ENCODE measurements at places on chromosomes 13 and 19.

GRCh38 chr13:40094056-40094455, 438.6 kb downstream of the COG6 start:
- no peak for DNase-seq

GRCh38 chr13:75869981-75870380, 233.9 kb downstream of the LMO7 start:
- no peak for DNase-seq

GRCh38 chr13:74166261-74167004, 32.2 kb upstream of the KLF12 start:
- DNase-seq = no peak

- no peak for DNase-seq
Measured at GRCh38 chr19:24159707-24160106, 72.7 kb downstream of the ZNF254 start.

- DNase-seq = no peak
Measured at GRCh38 chr19:15810335-15810734, 5.1 kb downstream of the OR10H1 start.

- no peak for DNase-seq
Measured at GRCh38 chr13:44221657-44222056, 152.0 kb upstream of the SERP2 start.

DNA sequence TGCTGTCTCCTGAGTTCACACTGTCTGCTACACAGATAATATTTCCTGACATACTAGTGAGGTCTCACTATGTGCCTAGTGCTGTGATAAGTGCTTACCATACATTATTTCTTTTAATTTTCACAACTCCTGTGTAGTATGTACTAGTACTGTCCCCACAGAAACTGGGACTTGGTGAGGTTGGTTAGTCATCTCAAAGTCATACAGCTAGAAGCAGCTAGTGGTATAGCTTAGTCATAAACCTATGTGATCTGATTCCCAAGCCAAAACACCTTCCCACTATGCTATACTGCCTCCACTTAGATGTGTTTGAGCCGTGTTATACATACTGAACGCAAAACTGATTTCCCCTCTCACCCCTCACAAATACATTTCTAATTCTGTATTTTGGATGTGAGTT, 10.5 kb downstream of the MTMR6 start:
- DNase-seq = no peak

DNA sequence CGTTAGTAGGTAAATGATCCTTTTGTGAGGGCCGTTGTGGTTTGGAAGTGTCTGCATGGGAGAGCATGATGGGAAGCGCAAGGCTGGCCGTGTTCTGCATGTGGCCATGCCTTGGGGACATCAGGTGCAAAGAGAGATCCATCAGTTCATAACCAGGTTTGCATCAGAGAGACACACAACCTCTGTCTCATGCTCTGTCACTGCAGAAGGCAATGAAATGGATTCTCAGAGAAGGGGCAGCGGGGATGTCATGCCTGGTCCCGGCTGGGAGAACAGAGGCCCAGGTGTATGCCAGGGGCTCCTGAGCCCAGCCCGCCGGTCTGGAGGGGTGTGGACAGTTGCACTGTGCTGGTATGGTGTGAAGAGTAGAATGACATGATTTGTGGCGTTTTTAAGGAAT, 60.2 kb downstream of the GGACT start:
- DNase-seq = no peak

DNA sequence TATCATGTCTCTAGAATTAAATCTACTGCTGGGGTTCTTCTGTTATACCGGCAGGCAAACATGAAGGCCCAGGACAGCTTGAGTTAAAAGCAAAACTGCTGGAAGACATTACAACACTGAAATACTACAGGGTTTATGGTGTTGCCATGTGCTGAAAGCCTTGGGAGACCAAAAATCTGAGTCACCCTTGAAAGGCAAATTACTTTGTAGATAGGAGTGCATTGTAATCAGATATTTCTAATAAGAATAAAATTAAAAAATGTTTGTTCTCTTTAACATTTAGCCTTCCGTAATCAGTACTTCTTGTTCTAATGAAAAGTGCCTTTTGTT, 181.3 kb downstream of the PCDH9 start:
- no peak for DNase-seq

DNA sequence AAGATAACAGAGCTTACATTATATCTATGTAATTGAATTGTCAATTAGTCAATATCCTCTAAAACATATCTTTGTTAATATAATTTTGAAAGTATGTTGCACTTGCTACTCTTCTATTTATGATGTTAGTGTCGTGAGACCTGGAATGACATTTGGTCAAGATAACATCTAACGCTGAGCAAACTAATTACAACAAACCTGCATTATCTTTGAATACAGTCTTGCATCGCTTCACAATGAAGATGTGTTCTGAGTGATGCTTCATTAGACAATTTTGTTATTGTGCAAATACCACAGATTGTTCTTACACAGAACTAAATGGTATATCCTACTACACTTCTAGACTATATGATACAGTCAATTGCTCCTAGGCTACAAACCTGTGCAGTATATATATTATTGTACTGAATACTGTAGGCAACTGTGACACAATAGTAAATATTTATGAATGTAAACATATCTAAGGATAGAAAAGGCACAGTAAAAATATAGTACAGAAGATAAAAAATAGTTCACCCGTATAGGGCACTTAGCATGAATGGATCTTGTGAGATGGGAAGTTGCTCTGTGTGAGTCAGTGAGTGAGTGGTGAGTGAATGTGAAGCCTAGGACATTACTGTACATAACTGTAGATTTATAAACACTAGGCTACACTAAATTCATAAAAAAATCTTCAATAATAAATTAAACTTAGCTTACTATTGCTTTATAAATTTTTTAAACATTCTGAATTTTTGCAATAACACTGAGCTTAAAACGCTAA, 1773.8 kb downstream of the PCDH9 start:
- no peak for DNase-seq
